Stimulated activated CD8-positive, alpha-beta memory T cell treated with anti-CD3 and anti-CD28 coated beads, Interleukin-2, amount 100 ng/mL, for 1 hour (primary cell): ENCODE measurements at places on chromosomes 1 and 21.

DNA sequence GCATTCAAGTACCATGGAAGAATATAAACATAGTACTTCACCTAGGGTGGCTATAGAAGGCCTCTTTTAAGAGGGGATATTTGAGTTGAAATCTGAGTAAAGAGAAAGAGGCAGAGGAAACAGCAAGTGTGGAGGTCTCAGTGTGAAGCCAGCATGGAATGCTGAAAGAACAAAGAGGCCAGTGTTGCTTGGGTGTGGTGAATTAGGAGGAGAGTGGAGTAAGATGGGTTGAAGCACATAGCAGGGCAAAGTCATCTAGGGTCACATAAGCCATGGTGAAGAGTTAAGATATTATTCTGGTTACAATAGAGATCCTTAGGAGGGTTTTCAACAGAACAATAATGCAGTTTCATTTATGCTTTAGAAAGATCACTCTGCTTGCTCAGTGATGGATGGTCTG lies 37.5 kb downstream of the C1orf141 start:
- DNase-seq = no peak

- DNase-seq = no peak
Measured at GRCh38 chr1:161718559-161719324, 2.6 kb upstream of the FCRLB start.

GRCh38 chr21:39033878-39034589 lies 149.2 kb downstream of the PSMG1 start:
- DNase-seq = no peak

DNA sequence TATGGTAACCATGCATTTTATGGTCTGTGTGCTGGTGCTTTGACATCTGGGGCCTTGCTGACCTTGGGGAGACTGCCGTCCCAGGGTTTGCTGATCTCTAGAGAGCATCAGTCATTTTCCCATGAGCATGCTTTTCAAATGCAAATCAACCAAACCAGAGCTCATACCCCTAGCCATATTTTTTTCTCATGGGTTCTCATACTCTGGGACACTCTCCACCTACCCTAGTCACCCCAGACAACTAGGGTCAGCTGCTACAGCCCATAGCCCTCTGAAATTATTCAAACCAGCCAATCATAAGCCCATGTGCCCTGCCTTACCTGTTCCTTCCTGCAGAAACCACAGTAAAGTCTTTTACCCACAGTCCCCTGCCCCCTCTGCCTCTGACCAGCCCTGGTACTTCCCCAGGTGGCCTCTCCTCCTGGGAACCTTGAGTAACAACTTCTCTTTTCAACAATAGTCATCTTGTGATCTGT lies 132.0 kb downstream of the MAP3K21 start:
- no peak for DNase-seq

DNA sequence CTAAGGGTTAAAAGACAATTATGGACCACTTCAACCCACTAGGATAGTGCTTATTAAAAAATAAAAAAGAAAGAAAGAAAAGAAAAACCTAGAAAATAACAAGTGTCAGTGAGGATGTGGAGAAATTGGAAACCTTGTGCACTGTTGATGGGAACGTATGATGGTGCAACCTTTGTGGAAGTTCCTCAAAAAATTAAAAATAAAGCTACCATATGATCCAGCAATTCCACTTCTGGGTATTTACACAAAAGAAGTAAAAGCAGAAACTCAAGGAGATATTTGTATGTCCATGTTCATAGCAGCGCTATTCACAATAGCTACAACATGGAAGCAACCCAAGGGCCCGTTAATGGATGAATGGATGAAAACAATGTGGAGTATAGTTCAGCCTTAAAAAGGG lies 115.2 kb upstream of the ATP1A1 start:
- DNase-seq = no peak

GRCh38 chr21:17929510-17929909 lies 110.4 kb upstream of the C21orf91 start:
- DNase-seq = no peak

DNA sequence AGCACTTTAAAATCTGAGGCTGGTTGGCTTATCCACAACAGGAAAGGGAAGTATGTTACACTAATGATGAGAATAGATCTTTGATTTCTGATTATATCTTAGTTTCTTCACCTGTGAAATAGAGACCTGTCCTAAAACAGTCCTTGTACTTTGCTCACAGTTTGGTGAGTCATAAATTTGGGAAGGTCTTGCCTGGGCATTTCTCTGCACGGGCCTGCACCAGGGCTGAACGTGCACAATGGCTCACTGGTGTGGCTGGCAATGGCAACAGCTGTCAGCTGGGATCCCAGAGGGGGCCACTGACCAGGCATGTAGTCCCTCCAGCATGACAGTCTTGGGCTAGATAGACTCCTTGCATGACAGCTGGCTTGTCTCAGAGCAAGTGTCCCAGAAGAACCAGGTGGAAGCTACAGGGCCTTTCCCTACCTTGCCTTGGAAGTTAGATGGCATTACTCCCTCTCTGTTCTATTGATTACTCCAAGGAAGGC lies 367.4 kb downstream of the DISC1 start:
- no peak for DNase-seq

DNA sequence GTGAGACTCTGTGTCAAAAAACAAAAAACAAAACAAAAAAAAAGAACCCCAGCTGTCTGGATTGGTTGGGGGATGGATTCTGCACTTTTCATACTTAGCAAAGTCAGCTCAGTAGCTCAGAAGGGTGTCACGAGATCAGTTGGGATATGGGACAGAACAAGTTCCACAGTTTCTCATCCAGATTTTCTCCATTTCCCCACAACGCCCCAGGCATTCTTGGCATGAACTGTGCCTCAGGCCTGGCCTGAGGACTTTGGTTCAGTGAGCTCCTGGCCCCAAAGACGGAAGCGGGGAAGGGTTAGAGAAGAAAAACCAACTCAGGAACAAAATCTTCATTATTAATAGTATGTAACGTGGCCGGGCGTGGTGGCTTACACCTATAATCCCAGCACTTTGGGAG lies 1.9 kb downstream of the AKR7A2 start:
- DNase-seq = no peak

DNA sequence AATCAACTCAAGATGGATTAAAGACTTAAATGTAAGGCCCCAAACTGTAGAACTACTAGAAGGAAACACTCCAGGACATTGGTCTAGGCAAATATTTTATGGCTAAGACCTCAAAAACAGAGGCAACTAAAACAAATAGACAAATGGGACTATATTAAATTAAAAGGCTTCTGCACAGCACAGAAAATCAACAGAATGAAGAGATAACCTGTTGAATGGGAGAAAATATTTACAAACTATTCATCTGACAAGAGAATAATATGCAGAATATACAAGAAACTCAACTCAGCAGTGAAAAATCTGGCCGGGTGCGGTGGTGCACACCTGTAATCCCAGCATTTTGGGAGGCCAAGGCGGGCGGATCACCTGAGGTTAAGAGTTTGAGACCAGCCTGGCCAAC lies 84.1 kb upstream of the HNRNPU start:
- DNase-seq = no peak

- no peak for DNase-seq
Measured at GRCh38 chr1:83682132-83682531, 316.8 kb downstream of the TTLL7 start.

GRCh38 chr21:45822429-45823099 lies 159.0 kb upstream of the COL6A1 start:
- DNase-seq = no peak

DNA sequence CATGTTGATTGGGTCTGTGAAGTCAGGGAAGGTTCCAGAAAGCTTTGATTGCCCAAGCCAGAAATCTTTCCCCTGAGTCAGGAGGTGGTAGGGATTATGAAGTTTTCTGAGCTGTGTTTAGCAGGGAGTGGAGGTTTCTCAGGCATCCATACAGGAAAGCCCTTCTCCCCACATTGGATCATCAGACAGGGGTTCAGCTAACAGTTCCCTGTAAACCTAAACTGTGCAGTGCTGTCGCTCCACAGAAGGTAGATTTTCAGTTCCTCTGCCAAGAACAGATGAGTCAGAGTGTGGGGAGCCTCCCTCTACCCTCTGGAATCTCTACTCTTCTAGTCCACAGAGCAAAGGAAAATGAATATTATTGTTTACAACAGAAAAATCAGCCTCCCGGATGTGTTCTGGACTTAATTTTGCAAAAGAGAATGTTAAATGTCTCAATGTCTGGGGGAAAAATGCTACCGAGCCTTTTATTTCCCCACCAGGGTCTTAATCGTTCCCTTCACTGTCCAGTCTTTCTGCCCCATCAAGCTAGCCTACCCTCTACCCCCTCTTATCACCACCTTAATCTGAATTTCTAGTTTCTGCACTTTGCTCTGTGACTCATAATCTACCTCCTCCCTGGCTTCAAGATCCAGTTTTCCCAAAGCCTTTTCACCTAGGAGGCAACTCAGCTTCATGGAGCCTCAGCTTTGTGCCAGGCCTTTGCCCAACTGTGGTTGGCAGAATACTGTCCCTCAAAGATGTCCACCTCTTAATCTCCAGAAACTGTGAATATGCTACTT lies 355.6 kb downstream of the PRDM2 start:
- no peak for DNase-seq

- DNase-seq = no peak
Measured at GRCh38 chr1:153832293-153832692, 57.1 kb downstream of the SLC27A3 start.

GRCh38 chr1:147625362-147625995 lies 44.8 kb downstream of the ACP6 start:
- DNase-seq = no peak

GRCh38 chr21:33136847-33137502 lies 67.0 kb downstream of the OLIG1 start:
- no peak for DNase-seq

DNA sequence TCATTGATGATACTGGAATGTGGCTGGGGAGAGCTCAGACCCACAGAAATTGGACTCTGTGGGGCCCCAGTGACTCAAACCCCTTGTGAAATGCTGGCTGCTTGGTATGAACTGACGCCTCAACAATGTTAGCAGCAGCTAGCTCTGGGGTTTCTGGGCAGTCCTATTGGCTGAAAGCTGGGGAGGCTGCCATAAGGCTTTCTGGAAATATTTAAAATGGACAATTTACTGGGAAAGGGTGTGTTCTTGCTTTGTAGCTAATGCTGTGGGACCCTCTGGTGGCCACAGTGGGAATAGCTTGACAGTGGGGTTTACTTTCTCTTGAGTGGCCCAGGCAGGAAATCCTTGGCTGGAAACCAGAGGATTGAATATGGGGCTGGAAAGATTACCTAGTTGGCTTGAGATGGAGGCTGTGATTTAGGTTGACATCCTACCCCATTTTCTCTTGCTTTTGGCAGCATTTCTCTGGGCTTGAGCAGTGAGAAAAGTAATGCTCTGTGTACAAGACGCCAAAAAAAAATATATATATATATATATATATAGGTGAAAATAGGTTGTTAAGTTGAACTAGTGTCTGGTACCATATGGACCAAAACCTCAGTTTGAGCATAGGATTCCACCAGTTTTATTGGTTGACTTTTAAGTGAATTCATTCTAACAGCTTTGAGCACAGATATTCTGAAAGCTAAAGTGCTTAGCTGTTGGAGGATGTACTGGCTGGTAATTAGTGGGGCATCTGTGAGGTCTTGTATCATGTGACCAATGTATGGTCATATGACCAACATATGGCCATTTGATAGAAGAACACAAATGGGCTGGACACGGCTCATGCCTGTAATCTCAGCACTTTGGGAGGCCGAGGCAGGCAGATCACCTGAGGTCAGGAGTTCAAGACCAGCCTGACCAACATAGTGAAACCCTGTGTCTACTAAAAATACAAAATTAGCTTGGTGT lies 8.2 kb upstream of the S100A10 start:
- peak; percentile 47 for DNase-seq

GRCh38 chr1:234553240-234554188 lies 56.5 kb downstream of the IRF2BP2 start:
- DNase-seq = no peak

- DNase-seq = no peak
Measured at GRCh38 chr1:66998972-66999371, 55.0 kb downstream of the SLC35D1 start.

- no peak for DNase-seq
Measured at GRCh38 chr1:8661185-8662110, 156.0 kb downstream of the RERE start.

- no peak for DNase-seq
Measured at GRCh38 chr1:203663294-203663693, 36.7 kb downstream of the ATP2B4 start.

GRCh38 chr1:200438911-200439310 lies 29.1 kb upstream of the ZNF281 start:
- DNase-seq = no peak
